ENCODE measurements at places on chromosomes 3 and 15.

- DNase-seq, result no peak
Measured at GRCh38 chr3:76582098-76582497, 457.8 kb upstream of the ROBO2 start.

DNA sequence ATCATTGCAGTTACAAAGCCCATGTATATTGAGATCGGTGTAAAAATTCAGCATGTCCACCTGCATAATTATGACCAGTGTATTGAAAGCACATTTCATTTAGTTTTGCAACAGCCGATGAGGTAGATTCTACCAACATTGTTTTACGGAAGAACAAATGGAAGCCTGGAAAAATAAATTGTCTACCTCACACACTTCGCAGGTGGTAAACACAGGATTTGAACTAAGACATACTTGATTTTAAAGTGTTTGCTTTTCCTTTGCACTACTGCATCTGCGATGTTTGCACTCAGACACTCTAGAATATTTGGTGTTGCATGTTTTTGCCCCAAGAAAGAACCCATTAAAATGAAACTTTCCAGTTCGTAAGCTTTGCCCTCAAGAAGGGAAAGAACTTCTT, 148.4 kb downstream of the PGPEP1L start:
- DNase-seq, result no peak

DNA sequence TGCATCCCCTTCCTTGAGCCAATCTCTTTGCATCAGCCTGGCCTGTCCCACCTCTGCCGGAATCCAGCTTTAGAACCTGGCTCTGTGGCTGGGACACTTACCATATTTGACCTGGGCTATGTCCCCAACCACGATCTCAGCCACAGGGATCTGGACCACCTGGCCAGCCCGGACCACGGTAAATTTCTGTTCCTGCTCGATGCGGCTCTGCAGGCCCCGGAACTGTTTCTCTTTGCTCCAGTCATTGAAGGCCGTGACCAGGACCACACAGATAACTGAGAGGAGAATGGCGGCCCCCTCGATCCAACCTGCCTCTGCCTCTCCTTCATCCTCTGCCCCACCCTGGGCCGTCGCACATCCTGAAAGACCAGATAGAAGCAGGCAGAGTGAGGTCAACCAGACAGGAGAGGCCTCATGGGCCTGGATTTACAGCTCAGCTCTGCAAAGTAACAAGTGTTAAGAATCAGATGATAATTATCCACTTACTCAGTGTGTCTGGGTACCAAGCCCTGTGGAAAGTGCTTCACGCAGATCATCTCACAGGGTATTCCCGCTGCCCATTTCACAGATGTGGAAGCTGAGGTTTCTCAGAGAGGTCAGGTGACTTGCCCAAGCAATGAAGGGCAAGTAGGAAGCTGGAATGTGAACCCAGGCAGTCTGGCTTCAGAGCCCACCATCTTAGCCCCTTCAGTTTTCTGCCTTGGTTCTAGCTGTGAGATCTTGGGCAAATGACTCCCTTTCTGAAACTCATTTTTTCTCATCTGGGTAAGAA, 81.3 kb upstream of the SEC13 start:
- no peak for DNase-seq

- no peak for DNase-seq
Measured at GRCh38 chr15:68637767-68638404, 59.1 kb downstream of the CORO2B start.

GRCh38 chr3:188211476-188211875, 57.5 kb downstream of the LPP start:
- no peak for DNase-seq

- DNase-seq, result no peak
Measured at GRCh38 chr3:55719006-55719405, 231.9 kb upstream of the WNT5A start.

GRCh38 chr3:143668924-143669790, 179.1 kb downstream of the SLC9A9 start:
- no peak for DNase-seq
